ENCODE measurements at places on chromosomes 7 and 10. TPM values are rescaled to one million over a fixed set of nuclear protein-coding genes. Genes with fewer than 3 reads are reported as not detected.

Gene METTL27
- total RNA-seq: 36.6 TPM

Gene RET
- 1.6 TPM for total RNA-seq

Gene PDE1C
- total RNA-seq: 0.50 TPM

Gene CALML5
- not detected for total RNA-seq

Gene ODAD2
- total RNA-seq: under 0.01 TPM

Gene ANXA11
- total RNA-seq: 240 TPM

Gene TAS2R41
- total RNA-seq: 0.17 TPM

Gene SLC29A4
- total RNA-seq: 1.7 TPM

Gene MYH16
- not detected for total RNA-seq

Gene SORCS1
- not detected for total RNA-seq

Gene BAMBI
- total RNA-seq: 0.15 TPM

Gene EFCAB10
- total RNA-seq: not detected

Gene HIBADH
- 93.5 TPM for total RNA-seq

Gene STEAP2
- total RNA-seq: 37.7 TPM

Gene SFR1
- total RNA-seq: 5.5 TPM

Gene POMZP3
- total RNA-seq: 2.3 TPM

Gene GNGT1
- not detected for total RNA-seq

Gene ANXA8L1
- total RNA-seq: 0.44 TPM

Gene BLNK
- total RNA-seq: not detected

Gene IKZF5
- total RNA-seq: 4.8 TPM

Gene OLAH
- total RNA-seq: not detected

Gene SYT15B
- total RNA-seq: not detected

Gene TMEM140
- total RNA-seq: 14.1 TPM

Gene MOGAT3
- total RNA-seq: not detected

Gene SPDYE16
- total RNA-seq: 0.33 TPM

Gene C10orf67
- 0.44 TPM for total RNA-seq

Gene HABP2
- not detected for total RNA-seq

Gene ADRB1
- total RNA-seq: under 0.01 TPM

Gene XRCC2
- 2.6 TPM for total RNA-seq

All from smooth muscle cell of trachea (primary cell).